GM12891 (cell line): ENCODE measurements at places on chromosomes 6 and 20.

DNA sequence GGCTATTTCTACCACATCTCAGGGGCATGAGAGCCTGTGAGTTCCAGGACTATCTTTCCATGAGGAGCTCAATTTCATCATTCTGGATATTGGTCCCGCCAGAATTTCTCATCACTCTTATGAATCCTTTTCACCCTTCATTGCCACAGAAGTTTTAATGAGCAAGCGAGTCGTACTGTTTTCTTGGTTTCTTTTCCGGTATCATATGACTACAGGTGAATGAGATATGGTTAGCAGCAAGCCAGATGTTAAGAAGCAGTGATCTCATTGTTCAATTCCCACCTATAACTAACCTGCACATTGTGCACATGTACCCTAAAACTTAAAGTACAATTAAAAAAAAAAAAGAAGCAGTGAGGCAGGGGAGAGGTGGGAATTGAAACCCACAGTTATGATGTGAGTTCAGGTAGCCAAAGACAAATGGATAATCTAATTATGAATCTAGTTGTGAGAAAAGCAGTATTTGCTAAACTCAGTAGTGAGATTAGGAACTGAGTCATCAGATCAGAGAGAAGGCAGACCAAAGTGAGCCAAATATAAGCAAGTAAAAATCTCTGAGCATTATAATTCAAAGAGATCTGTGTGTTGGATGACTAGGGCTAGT lies 78.0 kb upstream of the ELOVL5 start:
- no peak for DNase-seq

DNA sequence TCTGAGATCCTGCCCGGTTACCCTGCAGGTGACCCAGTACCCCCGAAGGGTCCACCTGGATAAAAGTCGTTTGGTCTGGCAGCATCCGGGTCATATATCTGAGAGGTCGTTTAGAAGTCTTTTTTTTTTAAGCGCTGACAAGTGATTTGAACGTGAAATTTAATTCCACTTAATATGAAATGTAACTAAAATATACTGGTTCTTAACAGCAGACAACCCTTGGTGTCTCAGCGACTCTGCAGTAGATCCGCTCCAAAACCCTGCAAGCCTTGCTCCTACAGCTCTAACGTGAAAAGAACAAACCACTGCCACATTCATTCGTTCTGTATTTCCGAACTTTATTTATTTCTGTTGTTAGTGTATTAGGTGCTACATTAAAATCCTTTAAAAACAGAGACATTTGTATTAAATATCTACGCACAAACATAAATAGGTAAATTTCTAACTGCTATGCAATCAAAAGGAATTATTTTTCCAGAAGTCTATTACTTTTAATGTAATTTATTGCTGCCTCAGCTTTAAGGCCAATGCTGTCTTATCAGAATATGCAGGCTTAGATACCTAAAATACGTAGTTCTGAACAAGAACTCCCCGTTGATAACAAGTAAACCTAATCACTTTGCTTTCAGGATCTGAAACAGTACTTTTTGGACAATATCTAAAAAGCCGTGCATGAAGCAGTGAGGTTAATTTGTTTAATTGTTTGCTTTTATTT lies 33.5 kb upstream of the TCF21 start:
- no peak for DNase-seq

DNA sequence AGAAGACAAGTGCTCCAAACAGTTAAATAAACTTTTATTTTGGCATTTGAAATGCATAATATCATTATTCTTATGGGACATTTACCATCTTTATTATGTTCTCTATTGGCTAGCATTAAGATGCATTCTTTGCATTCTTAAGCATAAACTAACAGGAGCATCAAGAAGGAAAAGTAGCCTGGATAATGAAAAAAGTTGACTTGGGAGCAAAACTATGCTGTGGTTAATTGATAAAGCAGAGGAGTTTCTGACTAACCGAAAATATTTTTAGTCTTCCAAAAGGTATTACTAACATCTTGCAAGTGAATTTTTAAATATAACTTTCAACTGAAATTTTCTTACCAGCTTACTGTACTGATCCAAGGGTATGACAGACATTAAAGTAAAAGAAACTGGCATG lies 140.3 kb downstream of the FLRT3 start:
- no peak for DNase-seq

DNA sequence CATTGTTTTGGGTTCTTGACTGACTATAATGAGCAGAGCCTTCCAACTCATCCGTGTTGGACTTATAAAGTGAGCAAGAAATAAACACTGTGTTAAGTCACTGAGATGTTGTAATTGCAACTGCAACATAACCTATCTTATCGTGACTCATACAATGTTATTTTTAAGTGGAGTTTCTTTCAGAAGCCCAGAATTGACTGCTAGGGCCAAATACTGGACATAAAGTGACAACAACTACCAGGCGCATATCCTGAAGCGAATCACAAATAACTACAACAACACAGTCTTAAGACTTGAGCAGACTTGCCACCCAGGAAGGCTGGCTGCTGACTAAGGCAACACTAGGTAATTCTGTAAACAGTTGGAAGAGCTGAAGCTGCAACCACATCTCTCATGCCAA lies 326.6 kb downstream of the COL12A1 start:
- no peak for DNase-seq

DNA sequence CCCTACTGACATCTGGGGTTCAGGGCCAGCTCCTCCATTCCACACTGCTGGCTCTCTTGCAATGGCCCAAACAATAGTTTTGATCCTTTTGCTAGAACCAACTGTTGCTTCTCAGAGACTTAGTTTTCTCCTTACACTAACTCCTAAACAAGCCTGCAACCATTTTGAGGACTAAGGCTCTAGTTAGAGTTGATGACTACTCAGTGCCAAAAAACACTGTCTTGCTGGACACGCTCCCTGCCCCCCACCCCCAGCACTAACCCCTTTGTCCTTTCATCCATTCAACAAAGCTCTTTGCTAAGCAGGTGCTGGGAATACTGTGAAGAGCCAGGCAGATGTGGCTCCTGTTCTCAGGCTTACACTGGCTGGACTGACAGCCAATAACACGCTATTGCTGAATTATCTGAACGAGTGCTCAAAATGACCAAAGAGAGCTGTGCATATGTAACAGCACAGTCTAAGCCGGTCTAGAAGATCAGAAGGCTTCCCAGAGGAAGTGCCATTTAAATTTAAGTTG lies 17.6 kb downstream of the GCLC start:
- no peak for DNase-seq

- no peak for DNase-seq
Observed at GRCh38 chr20:16007962-16008361, 565.3 kb downstream of the KIF16B start.

DNA sequence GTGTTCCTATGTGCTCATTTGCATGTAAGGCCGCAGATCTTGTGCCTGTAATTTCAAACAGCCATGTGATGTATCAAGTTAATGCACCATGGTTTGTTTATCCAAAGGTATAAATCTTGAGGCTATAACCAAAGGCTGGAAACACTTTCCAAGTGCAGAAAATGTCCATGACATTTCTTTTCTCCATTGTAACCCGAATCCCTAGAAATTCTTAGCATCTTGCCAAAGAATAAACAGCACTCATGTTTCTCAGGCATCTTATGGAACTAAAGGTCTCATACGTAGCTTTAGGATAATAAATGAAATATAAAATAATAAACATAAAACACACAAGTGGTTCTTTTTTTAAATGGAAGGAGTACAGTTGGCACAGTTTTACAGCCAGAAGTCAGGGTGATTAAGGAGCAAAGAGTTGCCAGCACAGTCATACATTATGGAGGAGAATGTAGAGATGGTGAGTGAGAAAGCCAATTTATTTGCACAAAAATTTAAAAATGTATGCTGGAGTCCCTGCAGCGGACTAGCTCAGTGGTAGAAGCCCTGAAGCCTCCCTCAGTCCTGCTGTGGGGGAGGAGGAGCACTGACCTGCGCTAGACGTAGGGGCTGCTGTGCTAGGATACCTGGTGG lies 18.0 kb downstream of the CDH26 start:
- no peak for DNase-seq

- DNase-seq, result no peak
Observed at GRCh38 chr20:5061213-5061612, 58.5 kb downstream of the PCNA start.

DNA sequence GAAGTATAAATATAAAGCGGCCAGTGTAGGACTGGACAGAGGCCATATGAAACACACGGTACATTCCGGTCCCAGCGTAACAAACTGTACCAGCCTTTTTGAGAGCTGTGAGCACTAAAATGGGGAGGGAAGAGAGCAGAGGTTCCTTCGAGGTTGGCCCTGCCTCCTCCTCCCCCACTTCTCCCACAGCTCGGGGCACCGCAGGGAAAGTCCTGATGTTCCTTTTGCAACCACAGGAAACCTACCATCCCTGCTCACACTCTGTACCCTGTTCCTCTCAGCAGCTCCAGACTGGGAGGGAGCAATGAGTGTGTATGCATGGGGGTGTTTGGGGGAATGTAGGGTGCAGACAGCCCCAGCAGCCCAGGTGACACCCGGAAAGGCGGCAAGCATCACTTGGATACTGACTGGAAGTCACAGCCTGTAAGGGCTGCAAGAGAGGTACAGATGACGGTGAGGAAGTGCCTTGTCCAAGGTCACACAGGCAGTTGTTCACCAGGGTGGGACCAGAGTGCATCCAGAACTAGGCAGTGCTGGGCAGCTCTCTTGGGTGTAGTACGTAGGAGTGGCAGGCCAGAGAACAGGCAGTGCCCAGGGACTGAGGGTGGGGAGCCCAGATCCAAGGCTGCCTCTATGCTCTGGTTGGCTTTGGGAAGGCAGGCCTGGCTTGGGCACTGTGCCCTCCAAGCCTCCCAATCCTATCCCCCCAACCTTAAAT lies 11.0 kb upstream of the ARMC12 start:
- no peak for DNase-seq

- no peak for DNase-seq
Observed at GRCh38 chr20:9488063-9488462, 26.3 kb upstream of the LAMP5 start.

GRCh38 chr6:64046746-64047208 lies 411.2 kb downstream of the PHF3 start:
- DNase-seq, result no peak
